SK-N-MC (cell line): ENCODE measurements at places on chromosomes 5 and 9.

DNA sequence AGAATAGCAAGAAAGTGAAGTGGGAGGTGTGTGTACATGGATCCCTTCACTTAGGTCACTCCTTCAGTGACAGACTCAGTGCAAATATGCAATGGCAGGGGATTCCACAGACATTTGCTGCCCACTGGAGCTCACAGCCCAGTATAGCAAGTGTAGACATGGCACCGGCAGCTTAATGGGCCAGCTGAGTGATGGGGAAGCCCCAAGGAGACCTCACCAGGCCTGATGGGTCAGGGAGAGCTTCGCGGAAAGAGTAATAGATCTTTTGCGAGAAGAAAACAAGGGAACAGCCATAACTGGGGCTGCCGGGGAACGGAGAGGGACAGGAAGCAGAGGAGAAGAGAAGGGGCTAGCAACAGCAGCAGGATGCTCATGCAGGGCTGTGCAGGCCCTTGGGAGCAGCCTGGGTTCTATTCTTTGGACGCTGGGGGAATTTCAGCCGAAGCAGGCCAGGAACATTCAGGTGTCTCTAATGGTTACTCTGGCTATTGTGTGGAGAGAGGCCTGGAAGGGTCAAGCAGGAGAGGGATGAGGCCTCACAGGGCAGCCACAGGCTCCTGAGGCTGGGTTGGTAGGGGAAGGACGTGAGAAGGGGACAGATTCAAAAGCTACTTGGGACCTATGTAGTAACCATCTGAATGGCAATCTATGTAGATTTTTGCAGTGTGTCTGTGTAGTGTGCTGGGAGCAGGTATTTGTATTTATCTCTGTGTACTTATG is 27.0 kb downstream of the TCF7 start:
- DNase-seq: no peak

- DNase-seq: no peak
These were observed 85.2 kb downstream of the TMEM252 start for GRCh38 chr9:68455451-68455850.

- no peak for DNase-seq
These were observed 4.9 kb downstream of the FRMD3 start for GRCh38 chr9:83533296-83533695.

GRCh38 chr9:108136656-108137055 is 647.1 kb upstream of the KLF4 start:
- no peak for DNase-seq

DNA sequence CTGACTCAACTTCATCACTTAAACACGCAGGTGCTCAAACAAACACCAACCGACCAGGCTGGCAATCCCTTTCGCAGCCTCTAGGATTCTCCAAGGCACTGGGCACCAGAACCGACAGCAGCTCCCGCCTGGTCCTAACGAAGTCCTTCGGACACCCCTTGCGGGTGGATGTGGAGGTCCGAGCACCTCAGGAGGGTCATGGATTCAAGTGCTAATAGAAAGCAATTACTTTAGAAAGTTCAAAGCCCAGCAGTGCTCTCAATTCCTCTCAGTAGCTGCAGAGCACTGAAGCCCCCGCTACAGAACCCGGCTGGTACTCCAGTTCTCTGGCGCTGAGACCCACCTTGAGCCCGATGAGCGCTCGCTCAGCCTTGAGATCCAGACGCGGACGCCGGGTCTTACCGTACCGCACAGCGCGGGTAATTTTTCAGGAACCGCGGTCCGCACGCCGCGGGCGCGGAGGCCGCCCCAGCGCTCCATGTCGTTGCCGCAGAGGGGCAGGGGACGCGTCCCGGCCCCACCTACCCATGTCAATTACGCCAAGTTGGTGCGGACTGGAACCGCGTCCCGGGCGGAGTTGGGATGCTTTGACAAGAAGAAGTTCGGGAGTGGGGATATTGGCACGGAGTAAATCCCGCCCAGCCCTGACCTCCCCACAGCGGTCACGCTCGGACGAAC is 638 bp downstream of the MARCHF3 start:
- DNase-seq: no peak

DNA sequence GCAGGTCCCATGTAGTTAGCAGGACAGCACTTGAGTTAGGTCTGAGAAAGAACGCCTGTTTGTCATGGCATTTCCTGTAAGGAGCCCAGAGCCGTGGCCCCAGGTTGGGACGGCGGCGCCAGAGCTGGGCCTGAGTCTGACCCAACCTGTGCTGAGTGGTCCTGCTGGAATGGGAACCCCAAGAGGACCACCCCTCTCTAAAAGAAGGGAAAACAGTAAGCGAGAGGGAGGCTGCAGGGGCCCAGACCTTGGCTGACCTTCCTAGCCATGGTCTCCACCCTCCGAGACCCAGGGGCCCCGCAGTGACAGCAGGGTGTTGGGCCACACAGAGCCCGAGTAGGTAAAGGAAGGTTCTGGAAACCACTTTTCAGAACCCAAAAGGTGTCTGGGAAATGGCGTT is 1.8 kb upstream of the LRRC14B start:
- no peak for DNase-seq

- no peak for DNase-seq
These were observed 56.3 kb downstream of the ST8SIA4 start for GRCh38 chr5:100846772-100847171.

DNA sequence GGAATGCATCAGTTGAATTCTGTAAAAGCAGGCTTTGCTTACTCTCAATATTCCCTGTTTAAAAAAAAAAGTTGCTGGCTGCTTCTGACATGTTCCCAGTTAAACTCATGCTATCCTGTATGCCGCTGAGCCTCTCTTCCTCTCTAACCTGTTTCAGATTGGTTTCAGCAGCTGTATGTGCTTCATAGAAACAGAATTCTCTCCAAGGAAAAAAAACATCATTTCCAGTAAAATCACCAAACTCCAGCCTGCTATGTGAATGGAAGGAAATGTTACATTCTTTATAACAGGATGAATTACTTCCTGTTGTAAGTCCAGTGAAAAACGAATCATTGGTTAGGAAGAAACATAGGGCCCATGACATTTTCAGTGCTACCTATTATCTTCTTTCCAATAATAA is 25.7 kb upstream of the KCNV2 start:
- no peak for DNase-seq

DNA sequence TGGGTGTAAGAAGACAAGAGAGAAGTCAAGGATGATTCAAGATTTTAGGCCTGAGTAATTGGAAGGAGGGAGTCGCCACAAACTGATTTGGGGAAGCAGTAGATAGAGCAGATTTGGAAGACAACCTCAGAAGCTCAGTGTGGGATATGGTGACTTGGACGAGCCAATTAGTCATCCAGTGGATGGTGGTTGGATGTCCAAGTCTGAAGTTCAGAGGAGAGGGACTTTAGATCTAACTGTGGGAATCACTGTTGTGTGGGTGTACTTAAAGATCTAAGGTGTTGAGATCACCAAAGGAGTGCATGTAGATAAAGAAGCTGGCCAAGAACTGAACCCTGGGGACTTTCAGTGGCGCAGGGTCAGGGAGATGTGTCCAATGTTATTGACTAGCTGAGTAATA is 2.2 kb downstream of the IDNK start:
- DNase-seq: no peak

- DNase-seq: no peak
These were observed 107.0 kb downstream of the ACTL7B start for GRCh38 chr9:108748776-108749175.

- no peak for DNase-seq
These were observed 24.0 kb upstream of the KLF4 start for GRCh38 chr9:107513464-107514100.

DNA sequence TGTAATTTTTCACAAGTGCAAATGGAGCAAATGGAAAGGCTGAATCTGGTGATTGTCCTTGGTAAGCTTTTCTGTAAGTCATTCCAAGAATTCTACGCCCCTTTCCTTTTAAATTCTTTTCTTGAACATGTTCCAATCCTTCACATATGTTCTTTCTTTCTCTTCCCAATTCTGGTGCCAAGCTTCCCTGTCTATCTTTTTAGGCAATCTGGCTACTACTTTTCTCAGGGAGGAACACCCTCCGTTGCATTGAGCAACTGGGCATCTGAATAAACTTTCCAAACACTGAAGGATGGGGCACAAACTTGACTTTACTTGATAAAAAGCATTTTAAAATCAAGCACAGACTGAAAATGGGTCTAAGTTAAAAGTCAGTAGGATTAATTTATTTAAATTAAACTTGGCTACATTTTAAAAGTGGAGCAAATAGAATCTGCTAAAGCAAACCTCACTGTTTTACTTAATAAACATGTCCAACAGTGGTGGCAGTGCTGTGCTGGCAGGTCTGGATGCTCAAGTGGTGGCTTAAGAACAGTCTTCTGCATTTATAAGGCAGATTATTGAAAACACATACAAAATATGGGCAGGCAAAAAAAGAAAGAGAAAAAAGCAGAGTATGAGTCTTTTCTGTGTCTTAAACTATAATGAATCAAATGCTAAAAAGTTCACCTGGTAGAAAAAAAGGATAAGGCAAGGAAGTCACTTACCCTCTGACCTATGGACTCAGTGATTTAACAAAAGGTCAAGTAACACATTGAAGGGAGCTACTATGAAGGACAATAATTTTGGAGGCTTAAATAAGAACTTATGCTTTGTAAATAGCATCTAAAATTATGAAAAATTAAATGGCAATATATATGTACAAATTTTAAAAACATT is 5.4 kb downstream of the ELL2 start:
- no peak for DNase-seq

DNA sequence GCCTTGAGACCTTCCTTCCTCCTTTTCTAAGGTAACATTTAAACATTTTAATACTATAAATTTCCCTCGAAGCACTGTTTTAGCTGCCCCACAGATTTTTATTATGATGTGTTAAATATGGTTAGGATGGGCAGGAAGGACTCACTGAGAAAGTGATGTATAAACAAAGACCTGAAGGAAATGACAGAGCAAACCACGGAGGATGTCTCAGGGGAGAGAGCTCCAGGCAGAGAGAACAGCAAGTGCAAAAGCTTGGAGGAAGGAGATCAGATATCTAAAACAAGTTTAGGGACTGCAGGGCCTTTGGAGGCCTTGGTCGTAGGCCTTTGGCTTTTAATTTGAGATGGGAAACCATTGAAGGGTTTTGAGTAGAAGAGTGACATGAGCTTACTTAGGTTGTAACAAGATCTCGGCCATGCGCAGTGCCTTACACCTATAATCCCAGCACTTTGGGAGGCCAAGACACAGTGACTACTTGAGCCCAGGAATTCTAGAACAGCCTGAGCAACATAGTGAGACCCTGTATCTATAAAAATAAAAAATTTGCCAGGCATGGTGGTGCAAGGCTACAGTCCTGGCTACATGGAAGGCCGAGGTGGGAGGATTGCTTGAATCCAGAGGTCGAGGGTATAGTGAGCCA is 35.5 kb upstream of the LRRTM2 start:
- DNase-seq: no peak

DNA sequence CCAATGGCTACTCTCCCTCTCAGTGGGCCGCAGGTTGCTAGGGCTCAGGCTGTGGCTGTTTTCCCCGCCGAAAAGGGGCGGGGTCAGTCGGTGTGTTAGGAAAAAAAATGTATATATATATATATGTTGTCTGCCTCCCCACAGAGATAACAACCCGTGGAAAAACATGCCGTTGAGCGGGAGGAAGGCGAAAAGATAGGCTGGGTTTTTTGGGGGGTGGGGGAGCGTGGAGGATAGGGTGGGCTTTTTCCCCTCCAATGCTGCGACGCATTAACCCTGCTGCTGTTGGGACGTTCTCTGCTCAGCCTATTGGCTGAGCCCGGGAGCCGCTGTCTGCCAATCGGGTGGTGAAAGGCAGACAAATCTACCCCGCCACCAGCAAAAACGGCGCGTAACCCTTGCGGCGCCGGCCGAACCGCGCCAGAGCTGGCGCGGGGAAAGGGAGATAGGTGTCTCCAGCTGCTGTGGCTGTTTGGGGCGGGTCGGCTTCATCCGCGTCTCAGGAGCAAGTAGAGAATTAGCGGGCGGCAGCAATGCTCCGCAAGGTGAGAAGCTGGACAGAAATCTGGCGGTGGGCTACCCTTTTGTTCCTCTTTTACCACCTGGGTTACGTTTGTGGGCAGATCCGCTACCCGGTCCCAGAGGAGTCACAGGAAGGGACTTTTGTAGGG is at the start of gene PCDHGC4:
PCDHGC4 (plus strand) TSS at position 390 of the 671 bp plus-strand sequence; CDS start at position 534, 144 bp downstream.
- no peak for DNase-seq

- DNase-seq: no peak
These were observed 12.8 kb upstream of the TNFAIP8 start for GRCh38 chr5:119343052-119343451.

DNA sequence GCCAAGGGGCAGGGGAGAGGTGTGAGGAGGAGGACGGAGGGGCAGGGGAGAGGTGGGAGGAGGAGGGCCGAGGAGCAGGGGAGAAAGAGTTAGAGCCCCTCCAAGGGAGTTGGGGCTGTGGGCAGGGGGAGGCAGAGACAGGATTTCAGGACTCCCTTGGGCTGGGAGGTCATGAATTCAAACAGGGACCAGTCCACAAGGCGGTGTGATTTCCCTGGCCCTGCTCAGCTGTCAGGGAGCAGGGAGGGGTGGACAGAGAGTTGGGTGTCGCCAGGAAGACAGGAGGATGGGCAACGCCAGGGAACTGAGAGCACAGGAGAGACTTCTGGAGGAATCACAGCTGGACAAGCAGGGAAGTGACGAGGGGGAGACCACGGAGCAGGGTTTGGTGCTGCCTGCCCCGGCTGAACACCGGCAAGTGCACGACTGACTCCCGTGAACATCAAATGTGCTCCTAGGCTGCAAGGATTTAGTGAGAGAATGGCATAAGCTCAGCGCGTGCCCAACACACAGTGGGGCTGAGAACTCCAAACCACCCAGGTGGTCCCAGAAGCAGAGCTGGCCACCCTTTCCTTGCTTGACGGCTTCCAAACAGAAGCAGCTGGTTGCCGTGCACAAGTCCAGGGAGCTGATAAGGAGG is 17.8 kb upstream of the OLFM1 start:
- no peak for DNase-seq

DNA sequence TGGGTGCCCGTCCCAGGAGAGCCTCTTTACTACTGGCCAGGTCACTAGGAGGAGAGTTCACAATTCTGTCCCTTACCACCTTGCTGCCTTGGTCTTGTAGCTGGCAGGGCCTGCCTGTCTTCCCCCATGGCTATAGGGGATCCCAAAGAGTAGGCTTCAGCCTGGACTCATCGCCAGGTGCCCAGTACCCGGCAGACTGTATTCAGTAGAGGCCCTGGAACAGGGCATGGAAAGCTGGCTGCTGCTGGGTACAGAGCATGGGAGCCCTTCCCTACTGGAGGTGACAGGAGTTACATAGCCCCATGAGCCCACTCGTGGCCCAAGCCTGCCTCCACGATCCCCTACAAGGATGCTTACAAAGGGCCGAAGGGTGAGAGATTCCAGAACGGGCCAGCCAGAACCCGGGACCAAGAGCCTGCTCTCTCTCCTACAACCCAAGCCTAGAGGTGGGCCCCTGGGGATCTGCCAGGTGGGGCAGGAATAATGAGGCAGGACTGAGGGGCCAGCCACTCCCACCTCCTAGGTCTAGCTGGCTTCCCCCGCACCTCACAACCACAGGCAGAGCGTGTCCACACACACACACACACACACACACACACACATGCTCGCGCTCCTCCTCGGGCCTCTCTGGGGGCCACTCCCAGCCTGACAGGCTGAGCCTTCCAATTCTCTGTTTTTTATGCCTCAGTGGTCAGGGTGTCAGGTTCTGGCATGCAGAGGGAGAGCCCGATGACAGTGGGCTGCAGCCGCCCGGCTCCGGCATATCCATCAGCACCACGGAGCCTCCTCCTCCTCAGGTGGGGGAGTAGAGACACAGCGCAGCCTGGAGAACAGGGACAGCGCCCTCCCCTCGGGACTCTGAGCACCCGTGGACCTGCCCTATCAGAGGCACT is 186.0 kb downstream of the PAX5 start:
- no peak for DNase-seq
